ENCODE measurements at places on chromosomes 2 and 18.

DNA sequence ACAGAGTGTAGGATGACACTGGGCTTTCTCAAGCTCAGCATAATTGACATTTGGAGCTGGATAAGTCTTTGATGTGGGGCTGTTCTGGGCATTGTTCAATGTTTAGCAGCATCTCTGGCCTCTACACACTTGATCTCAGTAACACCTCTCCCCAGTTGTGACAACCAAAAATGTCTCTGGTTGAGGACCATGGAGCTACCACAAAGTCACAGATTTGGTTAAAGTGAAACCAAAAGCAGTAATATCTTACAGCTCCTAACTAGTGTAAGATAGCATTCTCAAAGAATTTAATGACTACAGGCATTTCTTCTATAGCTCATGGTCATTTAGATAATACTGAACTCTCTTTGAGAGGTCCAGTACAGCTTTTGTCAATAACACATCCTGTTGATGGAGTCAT, 23.4 kb upstream of the PAX3 start:
- DNase-seq, result no peak

- DNase-seq, result no peak
These were observed 825.9 kb downstream of the TRIB2 start for GRCh38 chr2:13542642-13543041.

DNA sequence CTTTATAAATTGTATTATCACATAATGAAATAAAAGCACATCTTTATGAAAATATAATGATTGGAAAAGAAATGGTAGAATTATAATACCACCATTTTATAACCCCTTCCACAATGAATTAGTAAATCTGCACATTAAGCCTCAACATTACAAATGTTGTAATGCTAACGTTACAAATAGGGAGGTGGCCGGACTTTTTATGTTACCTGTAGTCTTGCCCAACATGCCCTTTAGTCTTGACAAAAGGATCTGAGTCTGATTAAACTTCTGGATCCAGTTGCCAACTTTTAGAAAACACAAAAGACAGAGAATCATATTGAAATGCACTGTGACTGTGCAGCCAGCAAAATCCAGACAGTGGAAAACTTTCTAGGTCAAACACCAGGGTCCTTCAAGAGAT, 617.3 kb downstream of the KCNJ3 start:
- no peak for DNase-seq

DNA sequence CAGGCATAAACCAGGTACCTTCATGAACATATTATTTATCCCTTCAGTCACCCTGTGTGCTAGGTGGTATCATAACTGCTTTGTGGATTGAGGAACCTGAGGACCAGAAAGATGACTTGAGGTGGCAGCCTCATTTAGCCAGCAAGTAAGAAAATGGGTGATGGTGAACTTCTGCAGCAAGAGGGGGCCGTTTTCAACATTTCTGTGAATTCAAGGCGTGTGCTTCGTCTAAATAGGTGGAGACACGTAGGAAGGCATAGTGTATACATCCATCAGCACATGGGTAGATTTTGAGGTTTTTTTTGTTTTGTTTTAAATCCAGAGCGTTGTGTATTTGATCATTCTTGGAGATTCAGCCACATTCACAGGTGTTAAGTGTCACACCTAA, 118.7 kb downstream of the SPTBN1 start:
- DNase-seq, result no peak

- DNase-seq, result no peak
These were observed 18.7 kb downstream of the SP140 start for GRCh38 chr2:230244211-230244610.

GRCh38 chr2:221715523-221716247, 143.6 kb upstream of the EPHA4 start:
- DNase-seq, result no peak

- no peak for DNase-seq
These were observed 133.2 kb downstream of the ARHGAP15 start for GRCh38 chr2:143262389-143262788.

DNA sequence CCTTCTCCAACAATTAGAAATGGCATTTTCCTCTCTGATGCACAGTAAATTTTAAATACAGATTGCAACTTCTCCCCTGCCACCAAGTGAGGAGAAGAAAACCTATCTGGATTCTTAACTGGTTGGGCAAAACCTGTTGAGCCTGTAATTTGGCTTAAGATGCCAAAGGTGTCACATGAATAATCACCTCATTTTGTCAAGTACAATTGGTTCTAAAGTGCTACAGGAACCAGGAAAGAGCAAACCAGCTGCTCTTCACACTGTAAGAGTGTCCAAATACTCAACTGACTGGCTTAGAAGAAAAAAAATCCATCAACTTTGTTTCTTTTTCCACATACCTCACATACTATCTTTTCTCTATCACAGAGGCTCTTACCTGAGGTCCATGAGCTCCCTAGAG, 35.4 kb downstream of the NPC1 start:
- no peak for DNase-seq

- no peak for DNase-seq
These were observed 105.4 kb downstream of the INHBB start for GRCh38 chr2:120451334-120451733.

DNA sequence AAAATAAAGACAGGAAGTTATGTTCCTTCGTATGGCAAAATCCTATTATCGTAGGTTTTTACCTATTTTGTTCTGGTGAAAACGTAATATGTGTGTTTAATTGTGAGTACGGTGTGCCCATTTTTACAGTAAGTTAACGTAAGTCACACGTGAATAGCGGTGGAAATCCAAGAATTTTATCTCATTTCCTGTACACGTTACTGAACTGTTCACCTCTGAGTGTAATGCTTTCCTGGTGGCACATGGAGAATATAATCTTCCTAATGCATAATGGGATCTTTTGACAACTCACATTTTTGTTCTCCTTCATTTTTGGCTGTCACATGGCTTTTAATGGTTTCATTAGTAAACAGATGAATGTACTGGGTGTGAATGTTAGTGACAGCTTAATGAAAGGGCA, 28.2 kb downstream of the BCL2L11 start:
- no peak for DNase-seq

DNA sequence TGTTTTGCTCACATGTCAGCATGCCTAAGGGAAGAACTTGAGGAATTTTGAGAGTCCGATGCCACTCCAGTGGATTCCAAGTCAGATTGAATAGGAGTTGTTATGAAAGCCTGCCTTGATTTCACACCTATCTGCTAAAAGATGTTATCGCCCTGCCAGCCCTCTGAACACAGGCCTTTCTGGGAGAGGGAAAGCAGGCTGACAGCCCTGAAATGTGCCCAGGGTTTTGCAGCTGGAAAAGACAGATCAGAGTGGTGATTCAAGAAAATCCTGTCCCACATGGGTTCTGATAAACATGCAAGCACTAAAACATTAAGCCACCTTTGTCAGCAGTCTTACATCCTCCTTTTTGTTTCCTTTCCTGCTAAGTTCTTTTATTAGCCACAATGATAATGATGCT, 1752.9 kb upstream of the CELF4 start:
- no peak for DNase-seq

DNA sequence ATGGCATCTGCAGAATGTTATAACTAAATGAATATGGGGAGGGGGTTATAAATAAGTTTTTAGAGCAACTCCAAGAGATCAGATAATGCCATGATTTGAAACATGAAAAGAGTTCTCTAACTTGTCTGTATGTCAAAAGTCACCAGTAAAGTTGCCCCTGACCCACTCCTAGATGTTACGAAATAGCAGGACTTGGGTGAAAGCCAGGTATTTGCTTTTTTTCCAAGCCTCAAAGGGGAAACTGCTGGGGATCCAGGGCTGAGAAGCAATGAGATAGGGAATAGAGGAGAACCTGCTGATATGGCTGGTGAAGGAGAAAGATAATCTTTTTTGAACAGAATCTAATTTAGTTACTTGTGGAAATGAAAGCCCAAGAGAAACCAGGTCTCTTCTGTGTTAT, 191.5 kb upstream of the CDH20 start:
- no peak for DNase-seq

Data from AG08396 (cell line).